ENCODE measurements at places on chromosomes 3 and 15.

DNA sequence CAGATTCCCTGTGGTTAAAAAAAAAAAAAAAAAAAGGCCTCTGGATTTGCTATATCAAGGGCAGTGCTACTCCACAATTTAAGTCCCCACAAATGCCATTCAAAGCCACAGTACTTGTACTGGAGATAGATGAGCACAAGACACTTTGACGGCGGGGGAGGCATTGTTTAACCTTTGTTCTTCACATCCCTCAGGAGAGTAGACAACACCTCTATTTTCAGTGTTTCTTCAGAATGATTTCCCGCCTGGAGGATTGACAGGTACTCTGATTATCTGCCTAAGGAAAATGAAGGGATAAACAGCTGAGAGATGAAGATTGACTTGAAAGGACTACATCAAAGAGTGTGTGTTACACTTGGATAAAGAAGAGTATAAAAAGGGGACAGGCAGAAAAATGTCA, 58.7 kb downstream of the OTOL1 start:
- no peak for DNase-seq

GRCh38 chr15:31331389-31331788, 4.8 kb downstream of the KLF13 start:
- DNase-seq: no peak

DNA sequence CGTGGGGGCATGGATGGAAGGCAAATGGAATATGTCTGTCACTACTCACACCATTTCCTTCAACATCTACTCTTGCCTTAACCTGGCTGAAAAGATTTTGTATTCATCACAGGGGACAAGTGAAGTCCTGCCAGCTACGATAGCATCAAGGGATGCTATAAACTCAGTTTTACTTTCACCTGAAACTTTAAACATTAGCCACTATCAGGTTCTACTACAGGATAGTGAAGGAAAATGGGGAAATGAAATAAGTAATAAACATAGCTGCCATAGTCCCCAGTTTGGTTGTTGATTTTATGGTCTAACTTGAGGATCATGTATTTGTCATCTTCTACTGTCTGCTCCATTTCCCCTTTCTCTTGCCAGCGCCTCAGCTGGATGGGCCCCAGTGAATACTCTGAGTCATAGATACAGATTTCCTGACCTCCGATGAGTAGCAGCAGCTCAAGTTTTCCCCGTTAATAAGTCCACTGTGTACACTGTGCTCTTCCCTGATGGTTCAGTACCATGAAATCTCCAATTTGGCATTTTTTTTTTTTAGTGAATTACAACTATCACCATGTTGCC, 338.2 kb upstream of the SLCO3A1 start:
- DNase-seq: peak; percentile 78

DNA sequence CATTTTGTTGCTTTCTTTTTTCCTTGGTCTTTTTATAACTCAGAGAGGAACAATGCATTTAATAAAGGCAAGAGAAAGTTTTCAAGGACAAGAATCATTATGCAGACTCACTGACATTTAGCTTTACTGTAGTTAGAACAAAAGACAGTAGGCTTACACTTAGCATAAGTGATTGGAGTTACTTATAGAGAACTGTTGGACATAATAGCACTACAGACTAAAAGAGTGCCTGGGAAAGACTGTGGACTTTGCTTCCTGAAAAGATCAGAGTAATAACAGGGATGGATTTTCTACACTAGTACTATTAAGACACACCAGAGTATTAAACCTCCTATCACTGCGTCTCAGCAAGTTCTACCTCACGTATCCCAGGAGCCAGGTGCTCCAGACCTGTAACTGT, 39.3 kb upstream of the SPRED1 start:
- DNase-seq: no peak

DNA sequence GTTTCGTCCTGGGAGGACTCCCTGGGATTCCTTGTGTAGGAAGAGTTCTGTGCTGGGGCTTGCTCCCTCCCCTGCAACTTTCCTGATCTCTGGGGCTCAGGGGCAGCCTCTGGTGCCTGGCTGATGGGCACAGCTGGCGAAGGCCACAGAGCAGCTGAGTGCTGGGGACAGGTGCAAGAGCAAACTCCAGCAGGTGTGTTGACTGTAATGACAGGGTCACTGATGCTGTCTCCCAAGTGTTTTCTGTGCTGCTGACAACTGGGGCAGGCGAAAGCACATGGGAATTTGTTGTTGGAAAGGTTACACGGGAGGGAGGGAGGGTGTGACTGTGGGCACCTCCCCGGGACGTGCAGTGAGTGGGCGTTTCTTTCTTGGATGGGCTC, 21.6 kb downstream of the CPN2 start:
- no peak for DNase-seq

GRCh38 chr15:84840741-84841429, 23.7 kb downstream of the ALPK3 start:
- peak; percentile 52 for DNase-seq

Measured in NCI-H226 (cell line).